ENCODE measurements at places on chromosomes 2 and 18.

DNA sequence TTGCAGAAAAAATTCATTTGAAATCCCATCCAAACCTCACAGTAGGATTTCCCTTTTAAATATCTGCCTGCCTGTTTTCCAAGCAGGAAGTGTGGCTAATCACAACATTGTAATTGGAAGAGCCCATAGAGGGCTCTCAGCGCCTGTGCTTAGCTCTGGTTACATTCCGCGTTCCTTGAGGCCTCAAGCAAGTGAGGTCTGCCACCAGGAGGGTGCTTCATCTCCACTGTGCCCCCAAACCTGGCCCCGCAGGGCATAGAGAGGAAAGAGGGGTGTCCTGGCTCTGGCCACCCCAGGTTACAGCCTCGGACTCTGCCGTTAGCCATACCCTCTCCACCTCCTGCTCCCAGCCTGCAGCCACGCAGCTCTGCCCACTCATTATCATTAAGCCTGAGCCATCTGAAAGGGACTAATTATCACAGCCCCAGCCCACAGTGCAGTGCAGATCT is 214.8 kb downstream of the SP3 start:
- no peak for DNase-seq

DNA sequence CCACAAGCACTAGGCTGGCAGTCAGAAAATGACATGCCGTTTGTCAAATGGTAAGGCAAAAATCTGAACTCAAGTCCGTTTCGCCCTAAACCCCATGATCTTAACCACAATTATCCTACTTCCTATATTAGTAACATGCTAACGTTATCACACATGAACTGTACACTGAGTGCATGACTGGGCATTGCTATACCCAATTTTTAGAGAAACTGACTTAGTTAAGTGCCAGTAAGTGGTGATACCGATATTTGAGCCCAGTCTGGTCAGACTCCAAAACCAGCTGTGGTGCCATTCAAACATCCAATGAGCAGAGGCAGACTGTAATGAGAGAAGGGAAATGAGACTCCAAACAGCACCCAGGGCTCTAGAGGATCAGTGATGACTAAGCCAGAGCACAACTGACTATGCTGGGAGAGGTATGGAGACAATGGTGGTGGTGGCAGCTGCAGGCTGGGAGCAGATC is 311.7 kb upstream of the PKDCC start:
- DNase-seq, result peak; percentile 55

GRCh38 chr2:68357605-68358337 is 7.3 kb upstream of the PLEK start:
- DNase-seq, result peak; percentile 61

DNA sequence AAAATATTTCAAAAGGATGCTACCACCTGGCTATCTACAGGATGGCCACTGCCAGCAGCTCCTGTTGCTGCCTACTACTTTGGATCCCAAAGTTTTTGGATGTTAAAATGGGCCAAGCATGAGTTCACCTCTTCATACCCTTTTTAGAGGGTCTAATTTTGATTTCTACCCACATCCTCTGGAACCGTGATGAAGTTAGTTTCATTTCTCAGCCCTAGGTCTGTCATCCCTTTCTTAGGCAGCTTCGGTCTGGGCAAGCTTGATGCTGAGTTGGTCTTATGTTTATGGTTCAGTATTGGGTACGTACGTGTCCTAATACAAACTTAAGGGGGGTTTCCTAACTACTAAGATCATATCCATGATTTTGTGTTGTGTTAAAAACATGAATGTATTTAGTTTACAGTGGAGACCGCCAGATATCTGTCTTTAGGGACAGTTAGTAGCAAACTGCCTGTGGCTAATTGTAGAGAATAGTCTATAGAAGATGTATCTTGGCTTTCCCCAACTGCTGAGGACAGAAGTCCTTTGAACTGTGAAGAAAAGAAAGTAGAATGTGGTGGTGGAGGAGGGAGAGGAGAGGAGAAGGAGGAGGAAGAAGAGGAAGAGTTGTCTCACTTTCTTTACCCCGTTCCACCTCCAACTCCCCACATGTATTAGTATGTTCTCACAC is 184.9 kb downstream of the UBE2E3 start:
- DNase-seq, result no peak

- DNase-seq, result no peak
Measured at GRCh38 chr2:144421606-144422510, 98.1 kb downstream of the ZEB2 start.

GRCh38 chr2:150526827-150527226 is 39.4 kb upstream of the RND3 start:
- peak; percentile 98 for DNase-seq

DNA sequence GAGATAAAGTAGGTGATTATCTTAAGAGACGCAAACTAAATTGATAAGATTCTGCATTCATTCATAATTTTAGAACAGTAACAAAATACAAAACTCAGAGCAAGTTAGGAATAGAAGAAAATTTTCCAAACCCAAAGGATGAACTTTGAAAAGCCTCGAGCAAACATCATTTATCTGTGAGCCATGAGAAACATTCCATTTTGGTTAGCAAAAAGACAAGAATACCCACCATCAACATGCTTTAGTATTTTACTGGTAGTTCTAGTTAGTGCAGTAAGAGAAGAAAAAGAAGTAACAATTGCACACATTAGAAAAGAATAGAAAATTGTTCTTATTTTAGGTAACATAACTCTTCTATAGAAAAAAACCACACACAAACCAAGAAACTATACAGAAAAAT is 291.3 kb upstream of the TCF4 start:
- DNase-seq, result no peak

DNA sequence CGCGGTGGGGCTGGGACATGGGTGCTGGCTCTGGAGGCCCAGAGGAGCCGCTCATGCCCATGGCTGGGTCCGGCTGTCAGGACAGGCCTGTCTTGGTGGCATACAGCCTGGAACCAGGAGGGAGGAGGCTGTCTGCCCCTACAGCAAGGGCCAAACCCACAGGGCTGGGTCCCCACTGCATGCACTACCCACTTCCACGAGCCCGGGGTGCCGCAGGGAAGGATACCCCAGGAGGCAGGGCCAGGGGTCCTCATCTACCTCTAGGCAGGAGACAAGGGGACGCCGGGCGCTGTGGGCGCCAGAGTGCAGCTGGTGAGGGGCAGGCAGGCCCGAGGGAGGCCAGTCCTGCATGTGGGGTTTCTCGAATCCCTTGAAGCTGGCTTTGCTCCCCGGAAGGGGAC is 95.1 kb upstream of the GPC1 start:
- no peak for DNase-seq

GRCh38 chr2:120177001-120177621 is 46.1 kb downstream of the TMEM185B start:
- DNase-seq, result peak; percentile 90

GRCh38 chr2:209471037-209471436 is 47.2 kb downstream of the MAP2 start:
- peak; percentile 37 for DNase-seq

All from foreskin keratinocyte (primary cell).